D721Med (cell line): ENCODE measurements at places on chromosomes 12 and 14.

GRCh38 chr12:113161415-113162016 is 12.0 kb downstream of the CFAP73 start:
- peak; percentile 95 for DNase-seq

DNA sequence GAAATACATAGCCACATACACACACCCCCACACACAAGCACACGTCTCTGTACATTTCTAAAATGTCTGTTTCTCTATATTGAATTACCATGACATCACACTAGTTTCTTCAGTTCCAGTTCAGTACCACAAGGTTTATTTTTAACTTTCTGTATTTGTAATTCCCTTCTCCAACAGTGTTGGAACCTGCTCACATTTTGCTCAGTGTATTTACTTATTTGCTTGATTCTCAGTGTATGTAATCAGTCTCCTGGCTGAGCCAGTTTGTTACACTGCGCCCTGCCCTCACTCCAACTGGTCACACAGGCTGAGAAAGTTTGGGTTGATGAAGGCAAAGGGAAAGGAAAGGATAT is 67.1 kb downstream of the MON2 start:
- no peak for DNase-seq

GRCh38 chr14:102551995-102552705 is 40.3 kb upstream of the RCOR1 start:
- DNase-seq: no peak

DNA sequence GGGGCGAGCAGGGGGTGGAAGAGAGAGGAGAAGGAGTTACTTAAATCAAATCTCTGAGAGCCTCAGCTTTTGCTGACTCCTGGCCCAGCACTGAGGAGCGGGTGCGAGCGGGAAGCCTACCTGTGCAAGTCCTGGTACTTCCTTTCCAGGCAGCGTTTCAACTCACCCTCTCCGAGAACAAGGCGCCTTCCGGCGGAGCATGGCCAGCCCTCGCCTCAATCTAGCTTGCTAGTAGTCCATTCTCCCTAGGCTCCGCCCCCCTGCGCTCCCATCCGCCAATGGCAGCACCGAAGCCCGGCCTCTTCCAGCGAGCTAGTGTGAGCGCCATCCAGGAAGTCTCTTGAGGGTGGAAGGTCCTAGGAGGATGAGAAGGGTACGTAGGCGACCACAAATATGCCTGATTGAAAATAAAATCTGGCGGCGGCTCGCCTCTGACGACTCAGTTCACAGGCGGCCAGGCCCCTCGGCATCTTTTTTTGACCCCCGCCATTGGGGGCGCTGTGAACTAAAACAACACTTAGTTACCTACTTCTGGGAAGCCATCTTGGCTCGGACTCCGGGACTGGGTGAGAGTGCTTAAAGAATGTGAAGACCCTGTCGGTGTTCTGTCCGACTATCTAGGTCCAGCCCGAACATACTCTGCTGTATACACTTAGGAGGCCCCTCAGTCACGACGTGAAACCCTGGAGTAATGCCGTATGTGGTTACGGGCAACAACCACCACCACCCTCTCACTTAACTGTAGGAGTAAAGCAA is at the start of gene CHD8:
TSS of gene CHD8 (minus strand) at position 212 of the 756 bp plus-strand sequence. CDS start 24,480 bp downstream, outside the sequence.
- DNase-seq: peak; percentile 84

GRCh38 chr12:56028511-56029165 is 7.8 kb downstream of the IKZF4 start:
- DNase-seq: no peak

DNA sequence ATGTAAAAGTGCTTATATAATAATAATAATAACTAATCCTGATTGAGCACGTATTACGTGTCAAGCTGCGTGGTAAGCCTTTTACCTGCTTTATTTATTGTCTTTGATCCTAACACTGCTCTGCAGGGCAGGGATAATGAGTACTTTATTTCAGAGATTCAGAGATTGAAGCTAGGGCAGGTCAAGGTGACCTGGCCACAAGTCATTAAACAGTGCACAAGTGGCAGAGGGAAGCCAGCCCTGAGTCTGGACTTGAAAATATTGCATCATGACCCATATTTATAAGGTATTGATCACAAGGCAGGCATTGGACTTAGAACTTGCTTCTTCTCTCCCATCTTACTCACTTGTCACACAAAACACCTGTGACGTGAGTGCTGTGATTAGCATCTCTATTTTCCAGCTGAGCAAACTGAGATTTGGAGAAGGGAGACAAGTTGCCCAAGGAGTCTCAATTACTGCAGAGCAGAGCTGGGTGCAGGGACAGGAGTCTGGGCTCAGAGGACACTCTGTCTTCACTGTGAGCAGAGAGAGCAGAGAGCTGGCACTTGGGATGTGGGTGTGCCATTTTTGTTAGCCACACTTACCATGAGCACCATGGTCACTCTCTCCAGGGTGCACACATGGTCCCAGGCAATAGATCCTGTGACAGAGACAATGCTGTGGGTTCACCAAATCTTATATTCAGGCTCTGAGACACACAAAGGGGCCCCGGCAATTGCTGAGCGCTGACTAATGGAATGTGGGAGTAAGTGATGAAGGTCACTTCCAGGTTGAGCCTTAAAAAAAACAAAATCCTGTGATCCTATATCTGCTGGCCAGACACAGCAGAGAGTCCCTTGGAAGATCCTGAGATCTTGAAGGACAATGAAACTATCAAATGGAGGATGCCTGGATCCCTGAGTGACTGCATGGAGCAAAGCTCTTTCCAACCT is 113.2 kb upstream of the MED13L start:
- no peak for DNase-seq

- DNase-seq: no peak
Observed at GRCh38 chr12:21650997-21651396, 6.6 kb downstream of the LDHB start.

- no peak for DNase-seq
Observed at GRCh38 chr12:954741-955140, 5.2 kb upstream of the RAD52 start.

DNA sequence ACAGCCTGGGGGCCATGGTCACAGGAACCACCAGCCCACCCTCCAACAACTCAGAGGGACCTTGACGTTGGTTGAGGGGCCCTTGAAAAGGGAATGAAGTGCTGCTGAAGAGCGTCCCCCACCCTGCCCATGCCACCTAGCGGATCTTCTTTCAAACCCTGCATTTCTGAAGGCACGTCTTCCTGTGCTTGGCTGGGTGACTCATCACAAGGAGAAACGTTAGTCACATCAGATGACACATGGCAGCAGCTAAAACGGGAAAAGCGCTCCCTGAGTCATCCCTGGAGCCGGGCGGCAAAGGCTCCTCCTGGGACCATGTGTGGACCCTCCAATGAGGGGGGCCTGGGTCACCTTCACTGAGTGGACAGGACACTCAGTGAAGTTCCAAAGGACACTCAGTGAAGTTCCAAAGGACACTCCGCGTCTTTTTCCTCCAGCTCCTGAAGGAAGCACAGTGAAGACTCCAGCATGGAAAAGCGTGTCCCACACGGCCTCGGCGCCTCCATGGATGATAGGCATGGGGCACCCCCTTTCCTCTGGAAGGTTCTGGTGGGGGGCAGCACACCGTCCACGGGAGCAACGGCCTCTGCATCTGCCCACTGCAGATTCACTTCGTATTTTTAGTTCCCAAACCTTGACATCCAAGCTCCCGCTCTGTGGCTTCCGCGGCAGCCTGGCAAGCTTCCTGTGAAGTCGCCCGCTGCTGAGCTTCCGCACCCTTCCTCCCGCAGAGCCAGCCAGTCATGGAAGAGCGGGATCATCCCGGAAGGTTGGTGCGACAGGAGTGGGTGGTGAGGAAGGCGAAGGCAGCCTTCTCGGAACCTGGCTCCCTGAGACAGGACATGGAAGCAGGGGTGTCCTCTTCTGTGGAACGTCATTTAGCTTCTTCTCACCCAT is 383.4 kb downstream of the VRK1 start:
- no peak for DNase-seq
